ENCODE measurements at places on chromosomes 12 and 14.

GRCh38 chr14:52222901-52223300 lies 44.6 kb upstream of the PTGDR start:
- DNase-seq = no peak

DNA sequence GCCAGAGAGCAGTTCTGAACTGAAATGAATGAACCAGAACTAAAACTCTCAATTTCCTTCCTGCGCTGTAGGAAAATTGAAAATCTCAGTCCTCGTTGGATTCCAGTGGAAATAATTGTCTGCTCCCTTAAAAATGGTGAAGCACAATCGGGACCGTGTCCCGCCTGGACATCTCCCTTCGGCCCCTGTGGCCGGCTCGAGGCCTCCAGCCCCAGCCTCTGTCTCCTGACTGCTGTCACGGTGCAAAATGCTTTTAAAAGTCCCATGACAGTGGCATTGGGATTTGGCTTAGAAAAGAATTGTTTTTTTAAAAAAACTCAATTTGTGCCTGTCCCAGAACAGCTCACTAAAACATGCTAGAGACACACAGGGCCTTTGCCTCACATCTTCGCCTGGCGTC lies 142.5 kb downstream of the ZNF664 start:
- DNase-seq = no peak

- no peak for DNase-seq
These were observed 319.4 kb downstream of the TMEM121 start for GRCh38 chr14:105845725-105846309.

GRCh38 chr14:80974679-80975078 lies 19.3 kb downstream of the TSHR start:
- DNase-seq = no peak

DNA sequence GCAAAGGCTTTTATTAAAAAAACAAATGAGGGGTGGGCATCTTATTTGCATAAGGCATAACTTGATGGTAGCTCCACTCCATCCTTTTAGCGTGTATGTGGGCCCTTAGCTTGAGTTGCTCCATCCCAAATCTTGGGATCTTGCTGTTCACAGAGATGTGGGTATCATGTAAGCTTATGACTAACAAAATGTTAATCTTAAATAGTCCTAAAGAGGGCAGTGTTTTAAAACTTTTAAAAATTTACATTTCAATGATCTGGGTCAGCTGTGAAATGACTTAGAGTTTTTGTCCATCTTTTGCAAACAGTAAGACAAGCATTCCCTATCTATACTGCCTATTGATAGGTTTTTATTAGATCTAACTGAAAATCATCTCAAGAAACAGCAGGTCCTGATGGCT lies 86.0 kb downstream of the SLCO1A2 start:
- no peak for DNase-seq

DNA sequence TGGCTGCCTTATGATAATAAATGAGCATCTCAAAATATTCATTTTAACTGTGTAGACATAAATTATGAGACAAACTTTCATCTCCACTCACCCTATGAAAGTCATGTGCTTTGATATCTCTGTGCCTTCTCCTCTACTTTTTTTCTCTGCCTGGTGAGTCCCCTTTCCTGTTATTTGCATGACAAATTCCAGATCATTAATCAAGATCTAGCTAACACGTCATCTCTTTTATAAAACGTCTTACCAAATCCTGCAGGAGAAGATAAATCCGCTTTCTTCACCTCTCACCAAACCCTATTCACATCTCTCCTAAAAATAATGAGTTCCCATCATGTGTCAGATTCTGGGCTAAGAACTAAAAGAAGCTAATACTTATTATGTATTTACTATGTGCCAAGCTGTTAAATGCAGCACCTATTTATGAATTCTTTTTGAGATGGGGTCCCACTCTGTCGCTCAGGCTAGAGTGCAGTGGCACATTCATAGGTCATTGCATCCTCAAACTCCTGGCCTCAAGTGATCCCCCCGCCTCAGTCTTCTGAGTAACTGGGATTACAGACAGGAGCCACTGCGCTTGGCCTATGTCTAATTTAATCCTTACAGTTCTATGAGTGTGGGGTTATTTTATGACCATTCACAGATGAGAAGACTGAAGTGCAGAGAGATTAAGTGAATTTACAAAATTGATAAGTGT lies 26.7 kb downstream of the SPX start:
- no peak for DNase-seq

DNA sequence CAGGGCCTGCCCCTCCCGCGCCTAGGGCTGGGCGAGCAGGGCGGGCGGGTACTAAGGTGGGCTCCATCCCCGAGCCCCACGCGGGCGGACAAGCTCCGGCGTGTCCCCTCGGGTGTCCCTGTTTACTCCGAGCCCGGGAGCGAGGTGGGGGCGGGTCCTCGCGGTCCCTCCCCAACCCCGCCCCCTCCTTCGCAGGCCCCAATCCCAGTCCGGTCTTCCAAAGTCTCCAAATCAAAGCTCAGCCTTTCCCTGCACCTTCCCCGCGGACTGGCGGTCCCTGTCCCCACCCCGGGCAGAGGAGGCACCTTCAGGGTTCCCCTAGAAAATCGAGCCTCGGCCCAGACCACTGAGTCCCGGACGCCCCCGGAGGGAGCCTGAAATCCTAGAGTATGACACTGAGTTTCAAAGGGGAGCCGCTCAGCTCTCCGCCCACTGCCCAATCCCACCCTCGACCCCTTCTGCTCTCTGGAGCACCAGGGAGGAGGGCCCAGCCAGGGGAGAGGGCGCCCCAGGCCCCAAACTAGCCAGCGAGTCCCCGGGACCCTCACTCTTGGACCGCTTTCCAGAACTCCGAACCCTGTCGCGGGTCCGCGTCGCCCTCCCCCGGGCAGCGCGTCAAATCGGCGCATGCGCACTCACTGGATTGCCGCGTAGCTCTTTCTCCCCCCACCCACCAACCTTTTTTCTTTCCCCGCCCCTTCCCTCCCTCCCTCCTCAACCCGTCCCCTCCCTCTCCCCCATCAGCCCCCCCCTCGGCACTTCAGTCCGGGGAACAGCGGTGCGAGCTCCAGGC lies at the start of gene LRP1:
Gene LRP1 (plus strand): TSS at position 758 of the 793 bp plus-strand sequence. CDS start 482 bp downstream, outside the sequence.
- DNase-seq = peak; percentile 69

DNA sequence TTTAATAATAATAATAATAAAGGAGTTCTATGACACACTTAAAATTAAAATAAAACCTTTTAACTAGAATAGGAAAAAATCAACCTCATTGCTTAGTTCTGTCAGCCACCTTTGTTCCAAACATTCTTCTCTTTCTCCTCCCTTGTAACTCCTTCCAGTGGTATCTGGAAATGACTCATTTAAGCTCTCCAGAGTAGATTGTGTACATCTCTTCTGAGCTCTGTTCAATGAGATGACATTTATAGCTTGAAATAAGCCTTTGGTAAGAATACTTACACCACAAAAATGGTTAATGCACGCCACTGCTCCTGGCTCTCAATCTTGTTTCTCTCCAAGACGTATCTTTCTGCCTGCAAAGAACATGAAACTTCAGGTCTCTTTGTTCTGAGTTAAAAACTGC lies 70.3 kb downstream of the STAB2 start:
- no peak for DNase-seq

- DNase-seq = no peak
These were observed 4.4 kb upstream of the HCFC2 start for GRCh38 chr12:104059963-104060362.

DNA sequence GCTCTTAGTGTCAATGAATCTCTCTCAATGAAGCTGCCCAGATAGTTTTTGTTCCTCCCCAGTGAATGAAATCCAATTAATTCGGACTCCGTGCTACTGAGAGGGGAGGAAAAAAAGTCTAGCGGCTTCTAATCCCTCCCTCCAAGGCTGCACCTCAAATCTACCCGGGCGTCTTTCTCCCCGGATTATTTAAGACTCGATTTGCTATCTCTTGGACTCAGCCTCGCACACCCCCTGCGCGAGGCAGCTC lies 134 bp downstream of the DUSP6 start:
- no peak for DNase-seq

GRCh38 chr12:75505706-75506312 lies 5.6 kb downstream of the KRR1 start:
- no peak for DNase-seq

DNA sequence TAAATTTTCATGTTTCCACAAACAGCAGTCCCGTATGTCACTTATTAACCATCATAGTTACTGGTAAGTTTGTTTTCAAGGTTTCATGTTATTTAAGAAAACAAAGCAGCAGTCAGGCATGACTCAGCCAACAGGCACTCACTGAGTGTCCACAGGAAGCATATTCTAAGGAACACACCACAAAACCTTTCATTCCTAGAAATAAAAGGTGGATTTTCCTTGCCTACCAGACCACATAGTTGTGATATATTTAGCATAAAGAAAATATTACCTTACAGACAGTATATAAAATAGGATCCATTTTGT lies 143.3 kb upstream of the AVPR1A start:
- no peak for DNase-seq

GRCh38 chr12:6192604-6193380 lies 7.4 kb upstream of the CD9 start:
- no peak for DNase-seq

DNA sequence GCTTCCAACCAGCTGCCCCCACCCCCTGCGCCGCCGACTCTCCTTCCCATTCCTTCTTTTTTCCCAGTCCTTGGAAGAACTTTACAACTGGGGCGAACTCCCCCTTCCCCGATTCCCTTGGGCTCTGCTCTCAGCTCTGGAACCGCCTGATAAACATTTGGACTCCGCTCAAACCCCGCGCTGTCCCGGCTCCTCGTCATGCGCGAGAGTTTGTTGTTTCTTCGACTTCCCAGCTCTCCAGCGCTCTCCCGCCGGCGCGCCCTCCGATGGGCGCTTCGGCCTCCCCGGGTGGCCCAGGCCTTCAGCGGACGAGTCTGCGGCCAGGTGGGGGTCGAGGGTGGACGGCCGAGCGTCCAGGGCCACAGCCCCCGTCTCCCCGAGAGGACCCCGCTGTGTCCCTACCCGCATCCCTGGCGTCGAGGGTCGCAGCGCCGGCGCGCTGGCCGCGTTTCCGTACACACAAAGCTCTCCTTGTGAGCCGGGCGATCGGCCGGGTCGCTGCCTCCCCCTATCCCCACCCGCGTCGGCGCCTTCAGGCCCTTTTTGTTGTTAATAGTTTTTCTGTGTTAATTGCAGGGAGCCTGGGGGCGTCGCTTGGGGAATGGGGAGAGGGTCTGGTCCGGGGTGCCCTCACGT lies 847 bp downstream of the MMP14 start:
- no peak for DNase-seq

- DNase-seq = no peak
These were observed 107.5 kb downstream of the PHLDA1 start for GRCh38 chr12:75923964-75924666.

DNA sequence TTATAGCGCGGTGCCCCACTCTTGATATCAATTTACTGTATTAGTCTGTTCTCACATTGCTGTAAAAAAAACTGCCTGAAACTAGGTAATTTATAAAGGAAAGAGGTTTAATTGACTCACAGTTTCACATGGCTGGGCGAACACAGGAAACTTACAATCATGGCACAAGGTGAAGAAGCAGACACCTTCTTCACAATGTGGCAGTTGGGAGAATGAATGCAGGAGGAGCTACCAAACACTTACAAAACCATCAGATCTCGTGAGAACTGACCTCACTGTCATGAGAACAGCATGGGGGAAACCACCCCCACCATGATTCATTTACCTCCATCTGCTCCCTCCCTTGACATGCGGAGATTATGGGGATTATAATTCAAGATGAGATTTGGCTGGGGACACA lies 42.3 kb downstream of the FBXO34 start:
- no peak for DNase-seq

DNA sequence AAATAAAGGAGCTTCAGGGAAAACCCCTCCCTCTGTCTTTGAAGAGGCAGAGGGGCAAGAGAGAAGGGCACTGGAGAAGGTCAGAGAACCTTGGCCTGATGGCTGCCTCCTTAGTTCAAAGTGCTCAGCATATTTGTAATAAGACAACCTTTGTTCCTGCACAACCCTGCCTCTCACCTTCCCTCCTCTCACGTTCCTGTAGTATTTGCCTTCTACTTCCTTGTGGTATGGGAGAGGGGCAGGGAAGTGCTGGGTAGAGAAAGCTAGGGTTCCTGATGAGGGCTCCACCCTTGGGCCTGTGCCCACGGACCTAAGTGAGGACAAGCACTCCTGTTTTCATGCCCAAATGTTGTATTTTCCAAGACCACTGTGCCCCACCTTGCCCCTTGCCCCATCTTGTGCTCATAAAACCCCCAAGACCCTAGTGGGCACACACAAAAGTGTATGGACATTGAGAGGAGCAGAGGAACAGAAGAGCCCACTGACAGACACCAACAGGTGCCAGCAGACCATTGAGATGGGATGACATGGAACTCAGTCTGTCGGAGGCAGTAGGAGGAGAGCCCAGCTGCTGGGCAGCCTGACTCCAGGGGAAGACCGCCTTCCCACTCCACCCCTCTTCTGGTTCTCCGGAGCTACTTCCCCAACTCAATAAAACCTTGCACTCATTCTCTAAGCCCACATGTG lies 261.5 kb upstream of the CCDC196 start:
- DNase-seq = no peak

GRCh38 chr12:85951823-85952222 lies 77.7 kb downstream of the NTS start:
- DNase-seq = no peak

GRCh38 chr14:72711936-72712335 lies 182.0 kb downstream of the DPF3 start:
- no peak for DNase-seq

- no peak for DNase-seq
These were observed 92.1 kb downstream of the NOC4L start for GRCh38 chr12:132236129-132236929.

- DNase-seq = no peak
These were observed 410.1 kb downstream of the NAV3 start for GRCh38 chr12:78240827-78241226.

GRCh38 chr12:128267651-128268378 lies 845 bp downstream of the TMEM132C start:
- DNase-seq = no peak

- DNase-seq = no peak
These were observed 132.7 kb downstream of the PAPOLA start for GRCh38 chr14:96634896-96635295.

DNA sequence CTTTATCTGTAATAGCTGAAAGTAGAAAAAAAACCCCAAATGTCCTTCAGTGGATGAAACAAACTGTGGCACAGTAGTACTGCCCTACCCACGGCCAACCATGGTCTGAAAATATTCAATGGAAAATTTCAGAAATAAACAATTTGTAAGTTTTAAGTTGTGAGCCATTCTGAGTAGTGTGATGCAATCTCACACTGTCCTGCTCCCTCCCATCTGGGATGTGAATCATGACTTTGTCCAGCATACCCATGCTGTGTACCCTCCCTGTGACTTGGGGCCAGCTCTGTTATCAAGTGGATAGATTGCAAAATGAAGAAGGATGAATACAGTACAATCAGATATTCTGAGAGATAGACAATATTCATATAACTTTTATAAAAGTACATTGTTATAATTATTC lies 106.2 kb downstream of the SMOC1 start:
- no peak for DNase-seq

- DNase-seq = no peak
These were observed 171.5 kb downstream of the ASCL1 start for GRCh38 chr12:103128862-103129501.

DNA sequence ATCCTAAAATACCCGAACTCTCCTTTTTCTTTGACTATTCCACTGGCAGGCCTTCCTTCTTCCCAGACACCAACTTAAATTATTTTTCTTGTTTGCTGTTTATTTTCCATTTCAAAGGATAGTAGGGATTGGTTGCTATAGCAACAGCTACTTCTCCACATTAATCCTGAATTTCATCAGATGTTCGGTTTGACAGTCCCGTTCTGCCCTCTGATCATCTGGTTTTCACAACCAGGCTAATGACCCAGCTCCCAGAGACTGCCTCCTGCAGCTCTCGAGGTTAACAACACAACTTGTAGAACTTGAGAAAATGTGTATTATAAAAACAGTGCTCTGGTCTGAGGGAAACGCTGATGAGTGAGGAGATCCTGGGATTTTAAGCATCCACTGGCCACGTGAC lies 45.5 kb downstream of the NUAK1 start:
- DNase-seq = no peak
